ENCODE measurements at places on chromosomes 3 and 15.

- DNase-seq = peak; percentile 68
Observed at GRCh38 chr3:169923189-169923588, 11.8 kb downstream of the SAMD7 start.

DNA sequence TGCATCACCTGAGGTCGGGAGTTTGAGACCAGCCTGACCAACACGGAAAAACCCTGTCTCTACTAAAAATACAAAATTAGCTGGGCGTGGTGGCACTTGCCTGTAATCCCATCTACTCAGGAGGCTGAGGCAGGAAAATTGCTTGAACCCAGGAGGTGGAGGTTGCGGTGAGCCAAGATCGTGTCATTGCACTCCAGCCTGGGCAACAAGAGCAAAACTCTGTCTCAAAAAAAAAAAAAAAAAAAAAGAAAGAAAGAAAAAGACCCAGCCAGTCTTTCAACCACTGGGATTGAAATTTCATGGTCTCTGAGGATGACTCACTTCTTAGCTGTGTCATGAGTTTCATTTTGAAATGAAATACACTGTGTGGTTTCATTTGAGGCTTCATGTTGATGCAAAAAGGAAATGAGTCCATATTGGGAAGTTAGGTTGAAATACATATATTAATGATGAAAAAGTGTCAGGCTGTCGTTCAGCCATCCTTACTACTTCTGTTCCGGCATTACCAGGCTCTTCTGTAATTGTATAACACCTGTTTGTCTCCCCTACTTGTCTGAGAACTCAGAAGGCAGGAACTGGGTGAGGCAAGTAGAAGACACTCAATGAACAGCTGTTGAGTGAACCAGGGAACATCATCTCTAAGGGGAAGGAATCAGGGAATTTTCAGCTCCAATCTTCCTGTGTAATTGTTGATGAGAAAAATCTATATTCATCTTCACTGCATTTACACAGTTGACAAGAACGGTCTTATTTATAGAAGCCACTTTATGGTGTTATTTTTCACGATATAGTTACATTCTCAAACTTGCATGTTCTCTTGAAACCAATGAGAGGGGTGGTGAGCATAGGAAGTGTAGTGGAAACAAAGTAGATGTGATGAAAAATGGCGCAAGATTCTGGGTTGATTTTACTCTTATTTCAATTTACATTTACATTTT, 87.4 kb downstream of the NFKBIZ start:
- DNase-seq = no peak

- no peak for DNase-seq
Observed at GRCh38 chr15:50890751-50891150, 17.7 kb upstream of the AP4E1 start.

DNA sequence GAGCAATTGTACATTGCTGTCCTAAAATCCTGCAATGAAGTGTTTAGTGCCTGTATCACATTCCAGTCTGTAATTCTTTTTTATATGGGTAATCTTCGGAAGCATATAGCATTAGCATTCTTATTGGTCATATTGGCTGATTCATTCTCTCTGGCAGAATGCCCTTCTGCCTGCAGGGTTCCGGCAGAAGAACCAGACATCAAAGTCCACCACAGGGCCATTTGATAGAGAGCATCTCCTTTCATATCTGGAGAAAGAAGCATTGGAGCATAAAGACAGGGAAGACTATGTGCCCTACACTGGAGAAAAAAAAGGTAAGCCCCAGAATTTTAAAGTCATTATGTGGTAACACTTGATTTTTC, 39.6 kb downstream of the TMOD3 start:
- peak; percentile 62 for DNase-seq

DNA sequence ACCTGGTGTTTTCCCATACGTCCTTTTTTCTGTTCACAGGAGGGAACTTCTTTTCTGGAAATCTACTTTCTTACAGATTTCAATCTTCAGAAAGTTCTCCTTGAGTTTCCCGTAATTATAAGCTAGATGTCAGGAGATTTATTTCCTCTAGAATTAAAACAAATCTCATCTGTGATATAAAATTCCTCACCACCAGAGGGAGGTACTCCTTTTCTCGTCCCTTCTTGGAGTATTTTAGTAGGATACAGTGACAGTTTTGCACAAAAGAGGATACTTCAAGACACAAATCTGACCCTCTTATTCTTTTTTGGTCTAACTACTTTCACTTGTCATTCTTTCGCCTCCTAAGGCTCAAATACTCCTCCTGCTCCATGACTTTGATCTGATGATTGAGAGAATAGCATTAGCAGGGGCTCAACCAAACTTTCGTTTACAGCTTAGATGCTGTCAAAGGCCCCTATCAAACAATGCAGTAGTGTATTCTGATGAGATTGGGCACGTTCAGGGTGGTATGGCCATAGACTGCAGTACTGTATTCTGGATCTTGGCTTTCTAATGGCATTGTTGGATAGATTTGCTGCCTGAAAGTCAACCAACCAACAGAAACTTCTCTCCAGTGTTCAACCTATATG, 38.0 kb downstream of the TMEM41A start:
- no peak for DNase-seq

- no peak for DNase-seq
Observed at GRCh38 chr15:69685512-69686452, 233.2 kb downstream of the RPLP1 start.

All from hematopoietic multipotent progenitor cell treated with erythropoietin and hydrocortisone succinate and interleukin-3 and kit ligand, for 15 days (in vitro differentiated cells).